ENCODE measurements at places on chromosomes 4 and X.

DNA sequence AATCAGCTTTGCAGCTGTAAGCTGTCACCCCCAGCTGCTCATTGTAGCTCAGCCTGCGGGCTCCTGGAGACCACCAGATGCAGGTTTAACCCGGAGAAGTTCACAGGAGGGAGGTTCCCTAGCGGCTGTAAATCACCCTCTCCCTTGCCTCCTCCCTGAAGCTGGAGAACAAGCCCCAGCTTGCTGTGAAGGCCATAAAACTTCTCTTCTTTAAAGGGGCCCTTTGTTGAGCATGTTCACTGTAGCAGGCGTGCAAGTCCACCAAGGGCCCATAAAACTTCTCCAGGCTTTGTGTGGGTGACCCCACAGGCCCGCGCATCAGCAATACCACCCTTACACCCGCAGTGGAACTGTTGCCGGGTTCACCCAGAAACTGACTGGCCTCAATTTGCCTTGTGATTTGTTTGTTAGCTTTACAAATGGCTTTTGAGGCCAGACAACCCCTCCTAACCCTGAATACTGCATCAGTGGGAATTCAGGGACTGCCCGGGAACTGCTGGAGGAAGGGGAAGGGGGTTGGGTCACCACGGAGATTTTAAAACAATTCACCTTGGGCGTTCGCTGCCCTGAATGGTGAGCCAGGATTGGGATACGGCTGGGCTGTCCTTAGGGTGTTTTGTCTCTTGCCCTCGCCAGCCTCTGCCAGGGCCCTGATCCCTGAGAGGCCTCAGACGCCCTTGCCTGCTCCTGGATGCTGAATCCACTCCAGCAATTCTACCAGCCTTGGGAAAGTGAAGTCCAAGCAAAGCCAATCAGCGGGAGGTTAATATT is 49.5 kb upstream of the ATP6AP2 start:
- DNase-seq = no peak

GRCh38 chrX:1751781-1752180 is 136.9 kb downstream of the ASMT start:
- no peak for DNase-seq

GRCh38 chr4:47251348-47252135 is 212.0 kb downstream of the COMMD8 start:
- DNase-seq = no peak

DNA sequence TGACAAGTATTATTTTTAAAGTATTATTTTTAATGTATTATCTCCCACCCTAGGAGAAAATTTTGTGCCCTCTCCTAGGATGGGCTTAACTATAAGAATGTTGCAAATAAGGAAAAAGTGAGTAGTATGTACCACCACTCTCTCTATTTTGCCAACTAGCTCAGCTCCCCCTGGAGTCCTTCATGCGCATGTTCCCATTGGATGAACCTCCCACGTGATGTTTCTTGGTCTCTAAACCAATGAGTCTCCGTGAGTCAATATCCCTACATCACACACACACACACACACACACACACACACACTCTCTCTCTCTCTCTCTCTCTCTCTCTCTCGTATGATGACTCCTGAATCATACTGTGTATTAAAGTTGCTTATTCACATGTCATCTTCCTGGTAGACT is 129.7 kb upstream of the ZFP42 start:
- DNase-seq = no peak

DNA sequence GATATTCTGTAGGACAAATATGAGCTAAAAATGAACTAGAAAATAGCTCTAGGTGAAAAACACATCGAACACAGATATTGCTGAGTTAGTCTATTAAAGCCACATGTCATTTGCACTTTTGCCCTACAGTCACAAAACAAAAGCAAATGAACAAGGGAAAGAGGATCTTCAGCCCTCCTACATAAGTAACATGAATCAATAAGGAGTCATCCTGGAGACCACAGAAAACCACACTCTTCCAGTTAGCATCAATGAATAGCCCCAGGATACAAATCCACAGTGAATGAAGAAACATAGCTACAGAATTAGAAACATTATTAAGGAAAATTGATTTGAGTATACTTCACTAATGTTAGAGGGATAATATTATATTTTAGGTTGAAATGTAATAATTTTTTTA is 311.4 kb downstream of the MAPK10 start:
- DNase-seq = no peak

DNA sequence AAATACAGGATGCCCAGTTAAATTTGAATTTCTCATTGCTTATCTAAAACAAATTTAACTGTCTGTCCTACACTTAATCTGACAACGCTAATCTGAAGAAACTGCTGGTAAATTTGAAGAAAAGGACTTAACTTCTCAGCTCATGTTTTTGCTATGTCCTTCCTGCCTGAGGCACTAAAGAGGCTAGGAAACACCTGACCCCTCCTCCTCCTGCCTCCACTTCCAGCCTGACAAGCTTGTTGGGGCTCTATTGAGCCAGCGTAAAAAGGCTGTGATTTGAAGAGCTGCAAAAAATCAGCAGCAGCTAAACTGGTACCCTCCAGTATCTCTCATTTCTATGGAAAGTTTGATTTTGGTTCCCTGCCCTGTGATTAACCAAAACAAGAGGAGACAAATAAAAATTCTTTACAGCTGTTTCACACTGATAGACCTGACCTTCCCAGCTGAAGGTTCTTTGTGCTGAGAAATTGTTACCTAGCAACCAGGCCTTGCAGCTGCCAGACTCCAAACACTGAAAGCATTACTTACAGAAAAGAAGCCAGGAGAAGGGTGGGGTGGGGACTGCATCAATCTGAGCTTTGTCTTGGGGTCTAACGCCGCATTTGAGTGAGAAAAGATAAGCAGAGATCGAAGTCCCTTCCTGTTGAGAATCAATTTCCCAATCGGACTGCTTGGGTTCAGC is 35.0 kb downstream of the DCX start:
- no peak for DNase-seq

Data from stimulated activated CD8-positive, alpha-beta memory T cell treated with anti-CD3 and anti-CD28 coated beads, Interleukin-4, amount 100 ng/mL, for 1 hour (primary cell).